Right lobe of liver (tissue), 6 donors: ENCODE measurements at places on chromosomes 4 and X.

GRCh38 chr4:2248044-2248780, 6.3 kb upstream of the HAUS3 start:
- DNase-seq, result no peak

DNA sequence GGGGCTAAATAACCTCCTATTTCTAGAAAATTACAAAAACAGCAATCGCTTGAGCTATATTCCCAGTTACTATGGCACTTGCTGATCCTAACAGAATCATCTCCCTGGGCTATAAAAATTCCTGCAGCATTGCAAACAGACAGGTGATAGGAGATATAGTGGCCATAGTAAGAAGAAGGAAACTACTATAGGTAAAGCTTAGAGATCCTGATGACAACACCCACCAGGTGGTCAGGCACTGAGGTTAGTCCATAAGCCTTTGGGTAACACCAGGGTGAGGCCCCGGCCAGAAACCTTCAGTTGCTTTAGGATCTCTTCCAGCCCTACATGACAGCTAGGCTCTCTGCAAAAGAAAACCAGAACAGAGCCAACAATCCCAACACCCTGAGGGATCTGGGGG, 197.9 kb upstream of the PPP1R2C start:
- DNase-seq, result no peak

DNA sequence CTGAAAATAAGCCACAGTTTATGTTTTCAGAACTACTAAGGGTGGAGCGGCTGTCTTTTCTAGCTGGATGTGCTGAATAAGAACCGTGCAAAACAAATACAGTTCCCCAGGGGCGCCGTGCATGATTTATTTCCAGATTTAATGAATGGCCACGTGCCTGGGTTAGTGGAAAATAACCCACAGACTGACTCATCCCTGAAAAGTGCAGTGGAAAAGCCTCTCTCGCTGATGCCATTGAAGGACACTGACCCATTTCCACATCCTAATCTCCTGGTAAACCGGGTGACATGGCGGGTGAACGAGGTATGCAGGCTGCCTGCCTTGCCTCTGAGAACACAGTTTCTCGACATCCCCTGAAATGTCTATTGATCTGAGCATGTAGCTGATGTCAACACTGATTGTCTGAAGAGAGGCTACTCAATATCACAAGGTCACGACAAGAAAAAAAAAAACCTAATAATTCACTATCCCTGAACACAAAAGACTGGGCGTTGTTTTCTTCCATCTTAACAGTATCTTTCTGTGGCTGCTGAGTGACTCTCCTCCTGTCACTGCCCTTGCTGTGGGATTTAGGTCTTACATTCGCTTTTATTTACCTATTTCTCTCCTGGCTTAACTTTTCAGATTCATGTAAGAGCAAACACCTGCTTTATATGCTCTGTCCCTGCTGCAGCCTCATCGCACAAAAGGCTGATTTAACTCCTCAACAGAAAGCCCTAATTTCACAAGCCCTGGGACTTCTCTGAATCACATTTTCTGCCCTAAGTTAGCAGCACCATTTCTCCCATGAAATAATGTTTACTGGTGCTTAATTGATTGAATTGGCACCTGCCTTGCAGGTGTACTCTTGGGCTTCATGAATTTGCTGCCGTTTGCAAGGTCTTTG, 76.9 kb upstream of the SCOC start:
- DNase-seq, result no peak

GRCh38 chr4:113919611-113920010, 59.8 kb downstream of the ARSJ start:
- DNase-seq, result no peak

DNA sequence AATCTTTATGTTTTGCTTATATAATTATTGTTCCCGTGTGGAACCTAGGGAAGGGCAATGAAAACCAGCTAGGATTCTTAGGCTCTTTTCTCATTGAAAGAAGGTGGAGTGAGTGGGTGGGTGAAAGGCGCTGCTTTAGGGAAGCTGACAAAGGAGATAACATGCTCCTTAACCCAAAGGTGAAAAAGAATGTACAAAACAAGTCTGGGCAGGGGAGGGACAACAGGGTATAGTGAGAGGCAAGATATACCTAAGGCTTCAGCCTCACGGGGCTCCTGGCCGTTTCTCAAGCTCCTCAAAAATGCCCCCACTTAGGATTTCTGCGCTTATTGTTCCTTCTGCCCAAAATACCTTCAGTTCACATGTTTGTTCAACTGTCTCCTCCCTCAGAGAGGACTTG, 1.8 kb downstream of the SH2D1A start:
- DNase-seq, result no peak

GRCh38 chr4:87521757-87522374, 7.3 kb downstream of the SPARCL1 start:
- no peak for DNase-seq

DNA sequence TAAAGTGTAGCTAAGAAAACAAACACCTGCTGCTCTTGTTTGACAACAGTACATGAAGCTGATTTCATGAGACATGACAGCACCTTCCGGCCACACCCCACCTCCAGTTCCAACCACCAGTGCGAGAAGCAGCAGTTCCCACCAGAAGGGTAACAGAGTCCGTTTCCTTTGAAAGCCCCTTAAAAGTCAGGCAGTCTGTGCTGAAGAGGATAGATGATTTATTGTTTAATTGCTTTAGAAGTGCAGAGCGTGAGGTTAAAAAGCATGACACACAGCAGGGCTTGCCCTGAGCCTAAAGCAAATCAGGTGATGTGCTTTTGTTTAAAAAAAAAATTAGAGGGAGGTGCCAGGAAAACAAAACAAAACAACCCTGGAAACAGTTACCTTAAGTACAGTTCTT, 82.6 kb downstream of the HADH start:
- no peak for DNase-seq

GRCh38 chr4:150167054-150167453, 88.8 kb downstream of the DCLK2 start:
- no peak for DNase-seq

DNA sequence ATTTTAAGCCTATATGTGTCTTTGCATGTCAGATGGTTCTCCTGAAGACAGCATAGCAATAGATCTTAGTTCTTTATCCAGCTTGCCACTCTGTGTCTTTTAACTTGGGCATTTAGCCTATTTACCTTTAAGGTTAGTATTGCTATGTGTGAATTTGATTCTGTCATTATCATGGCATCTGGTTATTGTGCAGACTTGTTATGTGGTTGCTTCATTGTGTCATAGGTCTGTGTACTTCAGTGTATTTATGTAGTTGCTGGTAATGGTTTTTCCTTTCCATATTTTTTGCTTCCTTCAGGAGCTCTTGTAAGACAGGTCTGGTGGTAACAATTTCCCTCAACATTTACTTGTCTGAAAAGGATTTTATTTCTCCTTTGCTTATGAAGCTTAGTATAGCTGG, 1443.5 kb downstream of the FAM133A start:
- DNase-seq, result no peak

- DNase-seq, result no peak
These were observed 36.8 kb upstream of the VMA21 start for GRCh38 chrX:151359931-151360871.

- no peak for DNase-seq
These were observed 10.2 kb upstream of the CRLF2 start for GRCh38 chrX:1222531-1223241.

DNA sequence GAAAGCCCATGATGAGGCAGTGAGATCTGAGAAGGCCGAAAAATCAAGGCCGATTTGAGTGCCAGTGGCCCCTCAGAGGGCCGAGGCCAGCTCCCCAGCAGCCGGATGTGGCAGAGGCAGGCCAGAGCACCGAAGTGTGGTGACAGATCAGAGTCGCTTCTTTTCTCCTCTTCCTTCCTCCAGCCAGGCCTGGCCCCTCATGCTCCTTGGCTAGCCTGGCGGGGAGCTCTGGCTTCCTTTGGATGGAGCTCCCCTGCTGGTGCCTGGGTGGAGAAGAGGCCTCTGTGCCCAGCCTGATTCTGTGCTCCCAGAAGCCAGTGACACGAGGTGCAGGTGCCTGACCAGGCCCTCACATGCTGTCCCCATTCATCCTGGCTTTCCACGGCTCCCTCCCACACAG, 127.2 kb upstream of the PABPC4L start:
- no peak for DNase-seq

DNA sequence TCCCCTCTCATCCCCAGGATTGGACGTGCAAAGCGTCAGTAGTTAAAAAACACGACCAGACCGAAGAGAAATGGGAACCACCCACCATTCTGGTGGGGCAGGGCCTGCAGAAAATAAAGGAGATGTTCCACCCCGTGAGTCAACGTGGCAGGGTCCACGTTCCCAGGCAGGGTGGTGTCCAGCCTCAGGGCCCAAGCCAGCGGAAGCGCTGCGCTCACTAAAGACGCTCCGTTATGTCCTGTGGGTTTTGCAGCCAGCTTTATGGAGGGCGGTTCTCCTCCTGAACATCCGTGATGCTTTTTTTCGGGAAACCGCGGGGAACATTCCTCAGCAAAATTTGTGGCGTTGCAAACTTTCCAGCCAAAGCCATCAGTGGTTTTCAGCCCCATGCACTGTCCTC, 93.4 kb upstream of the SHOX start:
- DNase-seq, result no peak

- DNase-seq, result no peak
These were observed 594.7 kb upstream of the GALNT7 start for GRCh38 chr4:172573899-172574298.

DNA sequence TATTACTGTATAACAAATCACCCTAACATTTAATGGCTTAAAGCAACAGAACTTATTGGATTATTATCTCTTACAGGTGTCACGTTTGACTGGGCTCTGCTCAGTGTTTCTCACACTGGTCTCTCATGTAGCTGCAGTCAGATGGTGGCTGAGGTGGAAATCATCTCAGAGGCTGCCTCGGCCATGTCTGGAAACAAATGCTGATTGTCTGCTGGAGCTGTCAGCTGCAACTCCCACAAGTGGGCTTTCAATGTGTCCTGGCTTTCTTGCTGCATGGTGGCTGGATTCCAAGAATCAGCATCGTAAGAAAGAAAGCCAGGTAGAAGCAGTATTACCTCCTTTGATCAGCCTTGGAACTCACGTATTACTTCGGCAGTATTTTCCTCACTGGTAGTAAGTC, 277.6 kb downstream of the SPANXN1 start:
- no peak for DNase-seq
